Hematopoietic multipotent progenitor cell treated with erythropoietin and hydrocortisone succinate and interleukin-3 and kit ligand, for 15 days (in vitro differentiated cells): ENCODE measurements at places on chromosomes 16 and 17.

GRCh38 chr17:79433379-79433778, 177.5 kb downstream of the RBFOX3 start:
- DNase-seq = no peak

DNA sequence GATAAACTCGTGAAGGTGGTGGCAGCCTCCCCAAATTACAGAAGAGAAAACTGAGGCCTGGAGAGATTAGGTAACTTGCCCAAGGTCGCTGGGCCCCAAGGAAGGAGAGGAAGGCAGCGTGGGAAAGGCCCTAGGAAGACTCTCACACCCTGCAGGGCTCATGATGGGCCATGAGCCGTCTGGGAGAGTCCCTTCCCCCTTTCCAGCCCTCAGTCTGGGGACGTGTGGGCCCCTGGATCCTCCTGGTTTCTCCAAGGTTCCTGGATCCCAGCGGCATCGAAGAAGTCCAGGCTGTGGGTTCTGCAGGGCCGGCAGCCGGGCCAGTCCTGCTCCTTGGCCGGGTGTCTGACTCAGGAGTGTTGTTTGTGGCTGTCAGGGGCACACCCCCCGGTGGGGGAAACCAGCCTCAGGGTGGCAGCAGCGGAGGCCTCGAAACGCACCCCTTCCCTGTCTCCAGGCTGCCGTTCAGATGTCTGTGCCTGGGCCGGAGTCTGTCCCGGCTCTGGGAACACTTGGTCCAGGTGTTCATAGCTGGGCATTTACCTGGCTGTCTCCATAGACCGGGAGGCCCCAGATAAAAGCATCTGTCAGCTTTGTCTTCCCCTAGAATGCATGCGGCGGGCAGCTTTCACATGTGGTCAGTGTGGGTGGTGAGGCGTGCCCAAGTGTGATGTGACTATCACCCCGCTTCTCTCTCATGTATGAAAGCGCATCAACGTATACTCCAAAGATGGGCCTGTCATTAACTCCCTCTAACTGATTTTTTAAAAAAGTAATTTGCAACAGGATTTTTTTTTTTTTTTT, 3.7 kb upstream of the RAP1GAP2 start:
- no peak for DNase-seq

- peak; percentile 29 for DNase-seq
Measured at GRCh38 chr16:22670551-22671041, 143.4 kb upstream of the HS3ST2 start.

DNA sequence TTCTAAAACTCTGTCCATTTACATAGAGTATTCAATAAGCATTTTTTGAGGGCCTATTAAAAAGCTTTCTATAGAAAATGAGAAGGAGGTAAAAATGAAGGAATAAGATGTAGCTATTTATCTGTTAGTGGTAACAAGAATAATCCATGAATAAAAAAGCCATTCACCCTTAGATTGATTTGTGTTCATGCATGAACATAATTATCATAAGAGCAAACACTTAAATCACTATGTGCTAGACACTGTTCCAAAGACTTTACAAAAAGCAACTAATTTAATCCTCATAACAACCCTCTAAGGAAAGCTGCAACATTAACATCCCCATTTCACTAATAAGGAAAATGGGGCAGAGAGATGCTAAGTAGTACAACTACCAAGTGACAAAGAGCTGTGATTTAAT, 6.6 kb downstream of the CCDC47 start:
- DNase-seq = no peak

- no peak for DNase-seq
Measured at GRCh38 chr16:57360321-57360935, 1.8 kb downstream of the CCL22 start.

- DNase-seq = no peak
Measured at GRCh38 chr16:85096921-85097320, 15.4 kb downstream of the CIBAR2 start.

DNA sequence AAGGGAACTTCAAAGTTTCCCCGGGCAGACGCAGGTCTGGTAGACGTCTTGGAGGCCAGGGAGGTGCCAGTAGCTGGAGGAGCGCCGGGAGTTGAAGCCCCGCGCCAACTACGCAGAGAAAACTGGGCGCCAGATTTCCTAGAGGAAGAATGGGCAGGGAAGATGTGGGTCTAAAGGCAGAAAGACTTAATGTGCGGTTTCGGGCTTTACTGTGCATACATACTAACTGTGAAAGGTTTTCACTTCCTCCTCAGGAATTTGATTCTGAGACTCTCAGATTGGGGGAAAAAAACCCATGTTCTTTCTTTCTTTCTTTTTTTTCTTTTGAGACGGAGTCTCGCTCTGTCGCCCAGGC, 331 bp upstream of the ZNF287 start:
- no peak for DNase-seq

- DNase-seq = no peak
Measured at GRCh38 chr16:65111306-65111705, 10.6 kb downstream of the CDH11 start.

- no peak for DNase-seq
Measured at GRCh38 chr17:8142158-8142886, 9.9 kb downstream of the PER1 start.

DNA sequence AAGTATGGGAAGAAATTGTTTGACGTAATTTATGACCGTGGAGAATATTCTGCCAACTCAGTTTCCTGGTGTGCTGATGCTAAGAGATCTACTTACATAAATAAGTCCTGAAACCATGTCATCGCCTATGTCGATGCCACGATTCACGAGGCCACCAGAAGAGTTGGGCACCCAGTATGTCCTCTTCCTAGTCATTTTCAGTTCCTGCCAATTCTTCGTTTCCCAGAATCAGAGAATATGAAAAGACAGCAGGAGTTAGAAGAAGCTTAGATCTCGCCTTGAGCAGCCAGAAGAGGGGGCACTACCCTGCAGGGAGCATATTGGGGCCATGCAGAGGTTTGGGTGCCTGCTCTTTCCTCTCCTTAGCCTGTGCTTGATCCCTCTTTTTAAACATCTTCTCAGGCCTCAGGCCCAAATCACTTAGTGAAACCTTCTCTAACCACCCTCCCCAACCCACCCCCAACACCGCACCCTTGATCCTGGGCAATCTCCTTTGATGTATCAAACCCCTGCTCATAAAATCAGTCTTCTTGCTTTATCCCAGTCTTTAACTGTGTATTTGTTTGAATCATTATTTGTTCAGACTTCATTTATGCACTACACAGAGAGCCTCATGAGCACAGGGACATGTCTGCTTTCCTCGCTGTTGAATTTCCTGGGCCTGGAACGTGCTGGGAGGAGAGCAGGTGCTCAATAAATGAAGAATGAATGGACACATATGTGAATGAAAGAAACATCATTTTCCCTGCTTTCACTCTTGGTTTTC, 12.2 kb upstream of the LONP2 start:
- DNase-seq = no peak

DNA sequence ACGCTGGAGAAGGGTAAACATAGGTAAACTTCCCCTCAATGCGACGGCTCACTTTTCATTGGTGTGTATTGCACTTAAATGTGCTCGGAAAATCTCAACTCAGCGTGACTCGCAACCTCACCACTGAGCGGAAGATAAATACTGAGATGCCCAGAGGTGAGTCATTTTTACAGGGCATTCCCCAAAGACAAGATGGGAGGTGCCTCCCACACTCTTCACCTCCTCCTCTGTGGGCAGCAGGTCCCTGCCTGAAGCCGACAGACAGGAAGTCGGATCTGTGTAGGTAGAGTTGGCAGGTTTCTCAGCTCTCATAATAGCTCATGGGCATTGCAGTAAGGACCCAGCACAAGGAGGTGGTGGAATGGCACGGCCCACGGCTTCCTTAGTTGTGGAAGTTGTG, 274.6 kb upstream of the HSBP1 start:
- DNase-seq = no peak

DNA sequence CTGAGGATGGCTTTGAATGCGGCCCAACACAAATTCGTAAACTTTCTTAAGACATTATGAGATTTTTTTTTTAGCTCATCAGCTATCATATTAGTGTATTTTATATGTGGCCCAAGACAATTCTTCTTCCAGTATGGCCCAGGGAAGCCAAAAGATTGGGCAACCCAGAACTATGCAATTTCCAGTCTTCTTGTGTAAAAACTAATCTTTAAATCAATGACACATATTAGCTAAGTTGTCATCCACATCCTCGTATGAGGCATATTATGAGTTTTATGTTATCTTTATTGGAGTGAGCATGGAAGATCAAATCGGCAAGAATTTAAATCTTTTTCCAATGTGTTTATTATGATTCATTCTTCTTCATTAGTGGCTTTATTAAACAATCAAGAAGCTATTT, 198.6 kb upstream of the HSBP1 start:
- no peak for DNase-seq

GRCh38 chr17:19534562-19535149, 1.0 kb downstream of the SLC47A1 start:
- DNase-seq = no peak

DNA sequence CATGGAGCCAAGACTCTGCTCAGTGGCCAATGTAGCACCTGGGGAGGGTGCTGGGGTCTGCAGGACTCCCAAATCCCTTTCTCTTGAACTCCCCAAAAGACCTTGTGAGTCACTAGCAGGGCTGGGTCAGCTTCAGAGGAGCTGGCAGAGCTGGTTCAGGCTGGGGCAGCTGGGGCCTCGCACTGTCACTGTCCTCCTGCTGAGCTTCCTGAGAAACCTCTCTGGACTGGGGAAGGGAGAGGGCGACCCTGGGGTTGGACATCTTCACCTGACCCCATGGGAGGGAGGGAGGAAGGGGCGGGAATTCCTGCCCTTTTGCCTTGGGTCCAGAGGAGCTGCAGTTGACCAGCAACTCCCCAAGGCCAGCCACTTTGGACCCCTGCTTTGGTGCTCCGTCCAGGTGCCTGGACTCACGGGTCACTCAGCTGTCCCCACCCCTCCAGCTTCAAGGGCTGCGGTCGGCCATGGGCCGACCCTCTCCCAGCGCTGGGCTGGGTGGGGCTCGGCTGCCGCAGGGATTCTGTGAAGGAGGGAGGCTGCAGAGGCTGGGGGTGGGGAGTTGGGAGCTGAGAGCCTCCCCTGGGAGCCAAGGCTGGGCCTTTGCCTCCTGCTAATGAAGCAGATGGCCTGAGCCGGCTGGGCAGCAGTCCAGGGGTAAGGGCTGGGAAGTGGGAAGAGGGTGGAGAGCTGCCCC, 9.2 kb downstream of the FMNL1 start:
- DNase-seq = no peak

GRCh38 chr17:76716146-76716838, 5.5 kb upstream of the MXRA7 start:
- peak; percentile 85 for DNase-seq

DNA sequence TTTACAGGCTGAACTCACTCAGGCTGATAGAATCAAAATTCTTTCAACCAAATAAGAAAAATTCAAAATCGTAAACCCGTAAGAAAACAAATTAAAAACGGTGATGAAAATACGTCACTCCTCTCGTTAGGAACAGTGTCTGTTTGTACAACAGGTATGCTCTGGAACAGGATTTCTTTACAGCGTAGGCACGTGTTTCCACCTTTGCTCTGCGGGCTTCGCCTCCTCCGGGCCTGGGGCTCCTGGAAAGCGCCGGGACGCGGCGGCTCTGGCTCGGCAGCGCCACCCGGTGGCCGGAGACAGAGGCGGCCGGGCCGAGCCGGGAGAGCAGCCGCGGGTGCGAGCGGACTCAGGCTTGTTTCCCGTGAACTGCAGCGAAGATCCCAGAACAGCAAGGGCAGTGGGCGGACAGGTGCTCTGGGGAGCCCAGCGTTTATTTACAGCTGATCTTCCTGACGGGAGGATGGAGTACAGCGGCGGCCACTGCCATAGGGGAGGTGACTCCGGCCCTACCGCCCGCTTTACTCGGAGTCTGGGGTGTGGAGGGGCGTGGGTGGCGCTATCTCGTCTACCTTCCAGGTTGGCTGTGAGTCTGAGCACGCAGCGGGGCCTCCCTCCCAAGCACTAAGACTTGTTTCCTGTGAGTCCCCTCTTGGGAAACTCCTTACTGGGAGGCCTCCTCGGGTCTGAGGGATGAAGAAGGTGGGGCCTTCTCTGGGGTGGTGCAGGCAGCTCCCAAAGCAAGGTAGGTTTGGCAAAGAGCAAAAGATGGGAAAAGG, 40.5 kb upstream of the ATP2A3 start:
- DNase-seq = peak; percentile 28

GRCh38 chr17:4040784-4041183, 76.5 kb upstream of the ATP2A3 start:
- DNase-seq = no peak

- DNase-seq = no peak
Measured at GRCh38 chr16:2092866-2093265, 42.8 kb downstream of the PKD1 start.

- no peak for DNase-seq
Measured at GRCh38 chr17:67492824-67493517, 115.9 kb downstream of the PITPNC1 start.

DNA sequence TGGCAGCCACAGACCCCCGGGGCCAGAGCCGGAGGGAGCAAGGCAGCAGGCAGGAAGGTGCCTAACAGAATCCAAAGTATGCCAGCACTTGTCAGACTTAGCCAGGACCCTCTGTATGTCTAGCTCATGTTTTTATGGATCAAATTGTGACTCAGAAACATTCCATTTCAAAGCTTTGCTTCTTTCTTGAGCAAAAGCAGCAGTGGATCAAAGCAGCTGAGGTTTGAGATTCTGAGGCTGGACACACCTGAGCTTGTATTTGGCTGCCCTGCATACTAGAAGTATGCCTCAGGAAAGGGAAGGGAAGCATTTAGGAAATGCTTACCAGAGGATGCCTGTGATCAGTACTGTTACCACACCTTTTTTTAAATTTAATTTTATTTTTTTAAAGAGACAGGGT, 5.7 kb upstream of the MYO1C start:
- no peak for DNase-seq

GRCh38 chr17:38550661-38551060, 55.1 kb downstream of the SRCIN1 start:
- no peak for DNase-seq

GRCh38 chr16:892536-893255, 78.1 kb downstream of the LMF1 start:
- no peak for DNase-seq

- no peak for DNase-seq
Measured at GRCh38 chr16:11205754-11206581, 50.0 kb downstream of the SOCS1 start.

- DNase-seq = no peak
Measured at GRCh38 chr17:13355054-13355453, 246.7 kb downstream of the HS3ST3A1 start.

- no peak for DNase-seq
Measured at GRCh38 chr16:14110728-14111251, 39.7 kb downstream of the MRTFB start.

DNA sequence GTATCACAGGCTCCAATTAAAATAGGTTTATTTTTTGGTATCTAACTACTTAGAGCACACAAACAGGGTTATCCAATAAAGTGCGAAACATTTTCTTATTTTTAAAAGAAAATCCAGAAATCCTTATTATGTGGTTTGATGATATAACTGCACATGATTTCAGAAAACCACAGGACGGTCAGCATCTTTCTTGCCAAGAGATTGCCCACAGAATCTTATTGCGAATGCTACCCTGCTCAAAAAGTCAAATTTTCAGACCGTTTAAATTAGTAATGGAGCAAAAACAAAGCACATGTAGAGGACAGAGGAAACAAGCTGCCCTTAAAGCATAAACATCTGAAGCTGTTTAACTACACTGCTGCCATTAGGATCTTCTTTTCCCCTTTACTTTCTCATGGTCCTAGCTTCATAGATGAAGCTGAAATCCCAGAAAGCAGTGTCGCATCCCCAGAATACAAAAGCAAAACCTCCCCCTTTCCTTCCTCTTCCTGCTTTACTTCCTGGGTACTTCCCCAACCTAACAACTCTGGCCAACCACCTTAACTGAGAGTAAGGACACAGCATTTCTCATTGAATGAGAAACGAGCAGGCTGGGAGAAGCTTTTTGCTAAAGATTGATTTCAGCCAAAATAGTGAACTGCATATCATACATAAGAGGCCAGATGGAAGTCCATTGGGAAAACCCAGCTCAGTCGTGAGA, 43.7 kb downstream of the CMTM4 start:
- DNase-seq = no peak

GRCh38 chr17:81844887-81845286, 10.0 kb upstream of the PPP1R27 start:
- no peak for DNase-seq
